ENCODE measurements at places on chromosomes 7 and 10. TPM values are rescaled to one million over a fixed set of nuclear protein-coding genes. Genes with fewer than 3 reads are reported as not detected.

HOXA9 gene
- total RNA-seq: not detected

CRPPA gene
- total RNA-seq: 1.5 TPM

CLCN1 gene
- total RNA-seq: not detected

CLEC2L gene
- not detected for total RNA-seq

PLXDC2 gene
- total RNA-seq: 7.5 TPM

COL26A1 gene
- not detected for total RNA-seq

ITIH2 gene
- total RNA-seq: 0.12 TPM

KCTD7 gene
- total RNA-seq: 14.0 TPM

SORBS1 gene
- 2.4 TPM for total RNA-seq

ANKRD30A gene
- total RNA-seq: not detected

NEBL gene
- total RNA-seq: 28.7 TPM

OR2A7 gene
- total RNA-seq: 0.20 TPM

LEP gene
- total RNA-seq: not detected

AZGP1 gene
- total RNA-seq: 2.1 TPM

MAPK8 gene
- total RNA-seq: 17.5 TPM

SLC25A13 gene
- 14.5 TPM for total RNA-seq

PILRA gene
- total RNA-seq: not detected

CCNY gene
- 33.1 TPM for total RNA-seq

CHAT gene
- total RNA-seq: not detected

All from cardiac ventricle fibroblast (primary cell).